Stimulated activated CD4-positive, alpha-beta T cell treated with anti-CD3 and anti-CD28 coated beads, Interleukin-1b, Interleukin-23, amount 100 ng/mL, for 24 hours (primary cell): ENCODE measurements at places on chromosomes 2 and 18.

DNA sequence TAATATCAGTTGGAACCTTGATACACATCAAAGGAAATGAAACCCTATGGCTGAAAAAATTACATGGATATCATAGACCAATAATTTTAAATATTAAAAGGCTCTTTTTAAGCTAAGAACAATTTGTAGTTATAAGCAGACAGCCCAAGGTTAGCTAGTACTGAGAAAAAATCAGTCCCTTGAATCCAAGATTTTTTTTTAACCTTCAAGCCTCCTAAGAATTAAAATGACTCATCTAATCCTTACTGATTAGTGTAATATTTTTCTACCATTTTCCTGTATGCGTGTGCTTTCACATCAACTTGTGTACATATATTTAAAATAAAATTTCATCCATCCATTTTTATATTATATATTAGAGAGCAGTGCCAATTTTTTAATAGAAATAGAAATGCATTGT lies 1004.9 kb upstream of the ZEB2 start:
- no peak for DNase-seq

DNA sequence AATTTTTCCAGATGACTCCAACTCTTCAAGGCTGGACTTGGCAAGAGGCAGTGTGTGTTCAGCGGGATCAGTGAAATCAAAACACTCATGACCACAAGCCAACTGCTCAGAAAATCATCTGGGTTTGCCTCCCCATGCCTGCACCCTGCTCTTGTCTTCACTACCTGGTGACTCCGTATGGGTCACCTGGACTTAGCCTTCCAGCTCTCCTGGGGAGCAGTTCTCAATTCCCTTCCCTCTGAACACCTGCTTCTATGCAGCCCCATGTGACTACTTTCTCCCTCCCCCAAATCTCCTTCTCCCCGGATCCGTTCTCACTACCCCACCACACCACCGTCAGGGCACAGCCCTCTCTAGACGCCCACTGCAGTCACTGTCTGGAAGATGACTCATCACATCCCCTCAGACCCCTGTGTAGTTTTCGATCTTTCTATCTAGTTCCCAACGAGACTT lies 130.2 kb upstream of the ID2 start:
- no peak for DNase-seq

DNA sequence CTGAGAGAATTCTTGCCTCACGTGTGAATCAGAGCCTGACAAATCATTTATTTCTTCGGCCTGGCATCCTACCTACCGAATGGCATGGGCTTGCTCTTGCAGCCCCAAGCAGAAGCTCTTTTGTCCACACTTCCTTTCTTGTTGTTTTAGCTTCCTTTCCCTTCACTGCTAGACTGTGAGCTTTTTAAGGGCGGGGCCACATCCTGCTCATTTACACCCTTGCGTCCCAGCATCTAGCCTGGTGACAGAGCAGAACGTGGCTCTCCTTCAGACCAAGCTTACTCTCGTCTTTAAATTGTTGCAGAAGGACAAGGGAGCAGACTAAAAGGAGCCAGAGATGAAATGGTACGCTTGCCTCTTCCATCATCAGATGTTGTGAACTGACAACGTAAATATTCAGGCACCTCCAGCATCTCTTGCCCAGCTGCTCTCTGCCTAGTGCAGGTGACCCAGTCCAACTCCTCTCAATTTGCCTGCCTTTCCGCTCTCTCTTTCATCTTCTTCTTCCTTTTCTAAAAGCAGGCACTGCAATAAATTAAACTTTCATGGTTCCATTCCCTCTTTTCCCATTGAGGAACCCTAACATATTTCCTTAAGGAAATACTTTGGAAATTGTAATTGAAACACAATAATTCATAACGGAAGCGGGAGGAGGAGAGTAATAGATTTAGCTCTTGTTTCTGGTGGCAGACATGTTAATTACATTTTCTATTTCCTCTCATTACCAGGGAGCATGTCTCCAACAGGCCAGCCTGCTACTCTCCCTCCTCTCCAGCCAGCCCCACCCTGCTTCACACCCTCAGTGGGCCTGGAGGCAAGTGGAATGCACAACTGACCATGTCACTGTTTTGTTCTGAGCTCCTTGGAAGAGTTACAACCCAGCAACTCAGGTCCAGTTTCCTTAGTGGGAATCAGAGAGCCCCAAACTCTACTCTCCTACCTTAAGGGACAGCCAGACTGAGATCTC lies 228.1 kb upstream of the TRIB2 start:
- no peak for DNase-seq

- no peak for DNase-seq
Observed at GRCh38 chr2:63788071-63788470, 53.6 kb upstream of the UGP2 start.

DNA sequence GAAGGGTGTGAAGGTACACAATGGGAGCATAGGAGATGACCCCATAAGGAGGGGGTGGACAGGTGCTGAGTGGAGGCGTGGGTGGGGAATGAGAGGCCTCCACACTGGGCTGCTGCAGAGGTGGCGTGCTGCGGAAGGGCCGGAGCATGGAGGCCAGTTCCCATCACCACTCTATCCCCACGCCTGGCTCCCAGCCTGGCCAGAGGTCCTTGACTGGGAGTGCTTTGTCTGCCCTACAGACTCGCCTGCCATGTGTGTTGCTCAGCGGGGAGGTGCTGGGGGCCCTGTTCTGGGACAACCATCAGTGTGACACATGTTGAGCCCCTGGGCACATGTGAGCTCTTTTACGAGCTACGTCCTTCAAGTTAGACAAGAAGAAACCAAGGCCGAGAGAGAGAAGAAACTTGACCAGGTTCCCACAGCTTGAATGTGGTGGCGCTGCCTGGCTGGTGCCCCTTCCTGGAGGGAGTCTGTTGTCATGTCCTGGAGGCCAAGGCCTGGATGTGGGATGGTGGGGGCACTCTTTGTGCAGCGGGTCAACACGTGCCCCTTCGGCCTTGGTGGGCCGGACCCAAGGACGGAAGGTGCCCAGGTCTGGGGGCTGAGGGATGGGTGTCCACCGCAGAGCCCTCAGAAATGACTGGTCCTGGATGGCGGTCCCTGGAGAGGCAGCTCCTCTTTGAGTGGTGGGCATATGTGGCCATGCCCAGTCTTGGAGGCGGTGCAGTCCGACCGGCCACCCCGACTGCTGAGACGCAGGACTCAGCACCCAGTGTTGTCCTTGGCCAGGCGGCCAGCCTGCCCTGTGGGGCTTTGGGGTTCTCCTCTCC lies 1.2 kb upstream of the INPP5D start:
- DNase-seq = no peak

- no peak for DNase-seq
Observed at GRCh38 chr2:96789245-96789617, 26.8 kb upstream of the CNNM3 start.

GRCh38 chr18:71485611-71486010 lies 1058.5 kb downstream of the CBLN2 start:
- no peak for DNase-seq

DNA sequence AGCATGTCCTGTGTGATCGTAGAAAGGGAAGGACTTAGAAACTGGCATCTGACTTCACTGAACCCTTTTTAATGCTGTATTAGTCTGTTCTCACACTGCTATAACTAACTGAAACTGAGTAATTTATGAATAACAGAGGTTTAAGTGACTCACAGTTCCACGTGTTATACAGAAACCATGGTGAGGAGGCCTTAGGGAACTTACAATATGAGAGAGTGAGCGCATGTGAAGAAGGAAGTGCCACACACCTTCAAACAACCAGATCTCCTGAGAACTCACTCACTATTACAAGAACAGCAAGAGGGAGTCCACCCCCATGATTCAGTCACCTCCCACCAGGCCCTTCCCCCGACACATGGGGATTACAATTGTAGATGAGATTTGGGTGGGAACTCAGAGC lies 811.3 kb downstream of the CPS1 start:
- DNase-seq = no peak

GRCh38 chr2:165674780-165675179 lies 119.3 kb downstream of the GALNT3 start:
- no peak for DNase-seq

- DNase-seq = no peak
Observed at GRCh38 chr2:239302083-239302807, 98.6 kb downstream of the HDAC4 start.

DNA sequence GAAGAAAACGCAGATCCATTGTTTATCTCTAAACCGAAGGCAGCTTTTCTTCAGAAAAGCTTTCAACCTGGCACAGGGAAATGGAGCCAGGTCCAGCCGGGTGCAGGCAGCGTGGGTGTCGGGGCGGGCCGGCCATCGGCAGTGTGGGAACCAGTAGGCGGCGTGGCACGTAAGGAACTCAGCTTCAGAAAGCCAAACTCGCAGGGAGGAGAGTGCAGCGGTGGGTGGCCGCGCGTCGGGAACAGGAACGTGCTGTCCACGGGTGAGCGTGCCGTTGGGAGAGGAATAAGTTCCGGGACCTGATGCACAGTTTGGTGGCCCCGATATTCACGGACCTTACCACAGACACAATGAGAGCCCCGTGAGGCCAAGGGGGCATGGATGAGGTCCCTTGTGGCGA lies 270.4 kb downstream of the TWIST2 start:
- DNase-seq = no peak

GRCh38 chr2:74037379-74037860 lies 52.7 kb downstream of the TET3 start:
- DNase-seq = no peak

DNA sequence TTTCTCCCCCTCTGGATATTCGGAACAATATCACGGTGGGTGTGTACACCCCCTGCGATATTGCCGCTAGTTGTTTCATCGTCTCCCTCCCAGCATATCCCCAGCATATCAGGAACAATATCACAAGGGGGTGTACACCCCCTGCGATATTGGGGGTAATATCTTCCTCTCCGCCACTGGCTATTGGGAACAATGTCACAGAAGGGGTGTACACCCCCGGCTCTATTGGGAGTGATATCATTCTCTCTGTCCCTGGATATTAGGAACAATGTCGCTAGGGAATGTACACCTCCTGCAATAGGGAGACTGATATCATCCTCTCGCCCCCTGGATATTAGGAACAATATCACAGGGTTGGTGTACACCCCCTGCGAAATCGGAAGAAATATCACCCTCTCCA lies 1932.0 kb downstream of the SUCLG1 start:
- DNase-seq = no peak

GRCh38 chr18:54116541-54117257 lies 107.8 kb downstream of the MBD2 start:
- no peak for DNase-seq

GRCh38 chr2:59181347-59181746 lies 940.2 kb upstream of the FANCL start:
- no peak for DNase-seq

GRCh38 chr18:43312891-43313290 lies 35.6 kb upstream of the SYT4 start:
- DNase-seq = no peak

GRCh38 chr2:1990724-1991123 lies 246.4 kb upstream of the PXDN start:
- no peak for DNase-seq

DNA sequence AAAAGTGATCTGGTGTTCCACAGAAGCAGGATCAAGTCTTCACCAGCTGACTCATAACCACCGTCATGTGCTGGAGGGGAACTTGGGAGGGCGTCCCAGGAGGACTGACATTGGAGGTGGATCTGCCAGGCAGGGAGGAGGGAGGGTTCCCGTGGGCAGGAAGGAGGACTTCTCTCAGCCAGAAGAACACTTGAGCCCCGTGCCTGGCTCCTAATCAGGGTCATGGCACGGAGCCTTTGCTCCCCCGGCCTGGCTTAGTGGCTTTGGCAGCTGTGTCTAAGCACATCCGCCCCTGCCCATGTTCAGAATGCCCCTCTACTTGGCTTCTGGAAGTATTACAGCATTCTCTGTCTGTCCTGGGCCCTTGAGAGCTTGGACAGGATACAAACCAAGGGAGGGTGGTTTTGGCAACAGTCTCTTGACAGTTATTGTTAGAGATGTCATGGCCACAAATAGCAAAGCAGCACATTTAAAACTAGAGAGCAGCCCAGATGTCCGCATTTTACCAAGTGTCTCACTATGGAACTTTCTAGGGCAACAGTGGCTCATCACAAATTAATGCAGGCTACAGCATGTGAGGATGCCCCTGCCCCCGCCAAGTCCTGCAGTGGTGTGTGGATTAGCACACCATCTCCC lies 11.5 kb downstream of the PPP1R7 start:
- DNase-seq = no peak

GRCh38 chr18:12238826-12239225 lies 15.3 kb upstream of the CIDEA start:
- no peak for DNase-seq

DNA sequence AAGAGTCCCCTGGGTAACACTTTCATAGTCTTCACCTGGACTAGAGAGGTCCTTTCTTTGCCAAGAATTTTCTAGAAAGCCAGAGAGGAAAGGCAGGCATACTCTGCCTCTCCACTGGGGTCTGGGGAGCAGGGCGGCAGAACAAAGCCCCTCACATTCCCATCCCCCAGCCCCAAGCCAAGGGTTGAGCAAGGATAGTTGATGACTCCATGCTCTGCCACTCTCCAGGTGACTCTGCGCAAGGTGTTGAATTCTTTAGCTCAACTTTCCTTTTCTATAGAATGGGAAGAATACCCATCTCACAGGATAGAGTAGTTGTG lies 2.9 kb upstream of the GDF7 start:
- no peak for DNase-seq

DNA sequence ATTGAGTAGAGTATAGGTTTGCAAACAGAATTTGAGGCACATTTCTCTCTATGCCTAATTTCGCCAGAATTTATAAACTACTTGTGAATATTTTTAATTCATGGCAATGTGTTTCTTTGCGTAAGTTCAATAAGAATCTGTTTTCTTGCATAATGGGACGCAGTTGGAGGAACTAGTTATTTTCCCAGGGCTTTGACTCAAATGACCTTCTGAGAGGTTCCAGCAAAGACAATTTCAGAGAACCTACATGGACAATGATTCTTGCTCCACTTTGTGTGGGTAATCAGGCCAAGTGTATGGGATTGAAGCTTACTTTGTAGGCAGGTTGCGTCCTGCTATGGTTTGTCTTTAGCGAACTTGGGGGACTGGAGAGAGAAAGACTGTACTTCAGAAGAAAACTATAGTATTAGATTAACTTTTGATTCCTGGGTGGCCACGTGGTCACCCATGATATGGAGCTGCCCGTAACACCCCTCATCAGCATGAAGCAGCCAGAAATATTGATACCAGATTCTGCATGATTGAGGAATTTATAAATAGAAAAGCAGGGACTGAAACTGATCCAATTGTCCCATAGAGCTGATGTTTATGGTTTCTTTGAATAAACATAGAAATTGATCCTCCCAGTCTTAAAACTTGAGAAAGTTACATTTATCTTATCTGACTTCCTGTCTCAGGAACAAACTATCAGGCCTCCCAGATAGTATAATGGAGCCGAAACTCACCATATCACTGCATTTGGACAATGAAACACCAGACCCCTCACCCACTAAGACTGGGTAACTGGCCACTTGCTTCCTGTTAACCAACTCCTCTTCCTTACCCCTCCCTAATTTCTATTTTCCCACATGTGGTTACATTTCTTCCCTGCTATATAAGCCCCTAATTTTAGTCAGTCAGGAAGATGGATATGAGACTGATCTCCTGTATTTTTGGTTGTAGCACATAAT lies 815.3 kb upstream of the HS6ST1 start:
- DNase-seq = no peak

DNA sequence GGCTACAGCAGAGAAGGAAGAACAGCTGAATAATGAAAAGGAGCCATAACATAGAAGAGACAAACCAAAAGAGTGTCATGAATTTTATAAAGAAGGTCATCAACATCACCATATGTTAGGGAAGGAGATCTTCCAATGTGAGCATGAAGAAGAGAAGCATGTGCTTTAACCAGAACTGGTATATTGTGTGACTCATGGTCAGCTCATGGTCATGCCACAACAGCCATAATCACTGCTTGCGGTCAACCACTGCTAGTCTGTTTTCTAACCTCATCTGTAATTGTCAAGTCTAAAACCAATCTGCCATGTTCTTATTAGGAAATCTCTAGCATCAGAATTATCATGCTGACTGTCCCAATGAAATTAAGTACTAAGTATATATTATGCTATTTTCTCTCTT lies 204.1 kb upstream of the VRK2 start:
- no peak for DNase-seq
